ENCODE measurements at places on chromosomes 13 and 19.

GRCh38 chr19:3882041-3882384 is 1.5 kb downstream of the ATCAY start:
- no peak for DNase-seq

DNA sequence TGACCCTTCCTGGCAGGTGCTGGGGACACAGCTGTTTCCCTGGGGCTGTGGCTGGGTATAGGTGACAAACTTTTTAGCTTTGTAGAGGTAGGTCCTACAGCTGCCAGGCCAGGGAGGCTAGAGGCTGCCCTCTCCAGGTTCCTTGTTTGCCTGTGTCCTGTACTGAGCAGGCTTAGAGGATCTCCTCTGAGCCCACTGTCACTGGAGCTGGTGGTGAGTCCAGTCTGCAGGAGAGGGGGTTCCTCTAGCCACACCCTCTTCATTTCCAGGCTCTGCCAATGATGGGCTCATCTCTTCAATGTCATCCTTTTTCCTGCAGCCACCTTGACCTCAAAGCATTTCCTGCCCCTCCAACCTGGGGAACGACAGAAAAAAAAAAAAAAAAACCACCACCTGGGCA is 12.6 kb upstream of the RAB11B start:
- no peak for DNase-seq

DNA sequence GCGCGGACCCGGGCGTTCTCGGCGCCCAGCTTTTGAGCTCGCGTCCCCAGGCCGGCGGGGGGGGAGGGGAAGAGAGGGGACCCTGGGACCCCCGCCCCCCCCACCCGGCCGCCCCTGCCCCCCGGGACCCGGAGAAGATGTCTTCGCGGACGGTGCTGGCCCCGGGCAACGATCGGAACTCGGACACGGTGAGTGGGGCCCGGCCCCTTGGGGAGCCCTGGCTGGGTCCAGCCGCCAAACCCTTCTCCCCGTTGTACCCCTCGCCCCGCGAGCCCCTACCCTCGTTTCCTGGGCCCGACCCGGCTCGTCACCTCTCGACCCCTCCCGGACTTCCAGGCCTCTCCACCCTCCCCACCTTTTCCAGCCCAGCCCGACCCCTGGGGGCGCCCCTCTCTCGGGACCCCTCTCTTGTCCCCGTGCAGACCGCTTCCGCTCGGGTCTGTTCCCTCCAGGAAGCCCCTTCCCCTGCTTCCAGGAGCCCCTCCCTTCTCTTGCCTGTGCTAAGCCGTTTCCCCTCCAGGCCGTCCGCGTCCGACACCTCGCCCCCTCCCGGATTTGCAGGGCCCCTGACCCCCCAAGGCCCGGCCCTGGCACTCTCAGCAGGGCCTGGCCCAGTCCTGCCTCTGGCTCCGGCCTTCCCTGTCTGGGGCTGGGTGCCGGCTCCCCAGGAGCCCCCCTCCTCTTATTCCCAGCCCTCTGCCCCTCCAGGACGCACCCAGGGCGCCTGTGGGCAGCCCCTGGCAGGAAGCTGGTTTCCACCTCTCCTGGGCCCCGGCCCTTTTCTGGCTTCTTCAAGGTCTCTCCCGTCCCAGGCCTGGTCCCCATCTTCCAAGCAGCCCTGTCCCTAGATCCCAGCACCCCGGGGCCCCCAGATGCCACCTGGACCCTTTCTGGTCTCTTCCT is 632 bp downstream of the MARK4 start:
- DNase-seq = no peak

DNA sequence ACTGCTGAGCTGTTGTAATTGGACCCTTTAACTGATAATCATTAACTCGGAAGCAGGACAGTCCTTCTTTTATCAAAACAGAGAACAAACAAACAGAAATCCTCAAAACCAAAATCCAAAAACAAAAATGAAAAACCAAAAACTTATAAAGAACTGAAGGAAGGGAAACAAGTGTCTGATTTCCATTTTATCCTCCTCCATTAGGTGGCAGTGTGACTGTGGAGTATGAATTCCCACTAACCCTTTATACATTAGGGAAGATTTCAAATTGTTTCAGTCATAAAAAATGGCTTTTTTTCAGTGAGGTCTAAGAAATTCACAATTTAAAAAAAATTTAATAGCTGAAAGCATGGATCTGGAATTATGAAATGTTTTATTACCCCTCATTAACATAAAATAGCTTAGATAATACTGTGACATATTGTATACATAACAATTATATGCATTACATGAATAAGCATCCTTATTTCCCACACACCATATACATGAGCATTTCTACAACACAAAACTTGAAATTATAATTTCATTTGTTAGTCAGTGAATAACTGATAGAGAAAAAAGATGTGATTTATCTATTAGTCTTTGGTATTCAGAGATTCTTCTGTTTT is 1074.3 kb upstream of the PCDH9 start:
- DNase-seq = no peak

- no peak for DNase-seq
Measured at GRCh38 chr13:90315061-90315460, 1032.4 kb upstream of the MIR17HG start.

DNA sequence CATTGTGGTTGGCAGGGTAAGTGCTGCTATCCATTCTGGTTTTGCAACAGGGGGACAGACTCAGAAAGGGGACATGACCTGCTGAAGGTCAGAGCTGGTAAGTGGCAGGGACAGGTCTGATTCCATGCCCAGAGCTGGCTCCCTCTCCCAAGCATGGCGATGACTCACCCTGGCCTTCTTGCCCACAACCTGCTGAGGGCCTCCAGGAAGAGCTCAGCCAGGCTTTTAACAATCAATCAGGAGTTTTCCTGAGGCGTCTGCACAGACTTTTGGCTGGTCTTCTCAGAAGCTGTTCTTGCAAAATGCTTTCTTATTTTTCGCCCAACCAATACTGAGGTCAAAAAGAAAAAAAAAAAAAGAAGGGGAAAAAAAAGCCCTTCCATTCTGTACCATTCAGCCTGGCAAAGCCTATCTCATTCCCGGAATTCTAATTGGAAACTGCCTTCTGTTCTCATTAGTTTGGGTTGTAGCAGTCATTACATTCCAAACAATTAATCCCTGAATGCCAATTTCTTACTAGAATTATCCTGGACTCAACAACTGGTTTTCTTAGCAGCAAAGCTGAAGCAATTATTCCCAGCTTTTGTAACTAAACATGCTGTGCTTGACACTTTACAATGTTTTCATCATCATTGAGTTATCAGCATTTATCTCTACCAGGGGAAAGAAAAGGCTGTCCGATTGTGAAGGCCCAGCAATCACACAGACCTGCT is 17.7 kb downstream of the SIAH3 start:
- no peak for DNase-seq

DNA sequence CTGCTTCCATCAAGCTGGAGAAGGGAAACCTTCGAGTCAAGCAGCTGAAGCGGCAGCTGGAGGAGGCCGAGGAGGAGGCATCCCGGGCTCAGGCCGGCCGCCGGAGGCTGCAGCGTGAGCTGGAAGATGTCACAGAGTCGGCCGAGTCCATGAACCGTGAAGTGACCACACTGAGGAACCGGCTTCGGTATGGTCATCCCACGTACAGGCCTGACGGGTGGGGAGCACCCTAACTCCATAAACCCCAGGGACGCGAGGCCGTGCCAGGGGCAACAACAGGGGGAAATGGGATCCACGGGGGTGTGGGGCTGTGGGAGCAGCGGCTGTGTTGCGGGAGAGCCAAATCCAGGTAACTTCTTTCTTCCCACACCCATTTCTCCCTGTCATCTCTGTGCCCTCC is 20.2 kb downstream of the KCNC3 start:
- DNase-seq = no peak

- no peak for DNase-seq
Measured at GRCh38 chr13:50126263-50126992, 111.2 kb downstream of the KCNRG start.

GRCh38 chr19:37950471-37951175 is 43.6 kb downstream of the SIPA1L3 start:
- no peak for DNase-seq

DNA sequence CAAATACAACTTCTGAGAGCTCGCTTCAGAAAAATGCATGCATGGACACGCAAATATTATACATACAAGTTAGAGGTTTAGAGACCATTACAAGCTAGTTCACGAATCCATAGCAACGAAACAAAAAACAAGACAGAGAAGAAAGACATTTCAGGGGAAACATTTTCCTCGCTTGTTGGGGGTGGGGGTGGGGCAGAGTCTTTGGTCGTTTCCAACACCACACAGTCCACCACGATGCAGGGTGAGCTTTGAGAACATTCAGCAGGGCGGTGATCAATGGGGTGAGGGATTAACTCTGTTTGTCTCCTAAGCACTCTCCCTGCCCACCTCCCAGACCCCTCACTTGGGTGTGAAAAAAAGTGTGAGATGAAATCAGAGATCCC is 651 bp downstream of the OXGR1 start:
- DNase-seq = no peak

DNA sequence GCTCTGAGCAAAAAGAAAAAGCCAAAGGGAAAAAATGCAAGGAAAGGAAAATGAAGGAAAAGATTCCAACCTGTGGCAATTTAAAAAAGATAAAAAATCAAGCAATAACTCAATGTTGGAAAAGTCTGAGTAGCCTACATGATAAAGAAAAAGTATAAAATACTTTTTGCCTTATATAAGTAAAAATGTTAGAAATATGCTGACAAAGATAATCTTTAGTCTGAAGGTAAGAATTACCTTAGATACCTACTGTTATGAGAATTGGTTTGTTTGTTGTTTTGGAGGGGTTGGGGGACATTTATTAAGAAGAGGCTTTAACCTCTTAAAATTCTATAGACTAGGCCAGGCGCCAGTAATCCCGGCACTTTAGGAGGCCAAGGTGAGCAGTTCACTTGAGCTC is 29.7 kb upstream of the CPB2 start:
- DNase-seq = no peak

- no peak for DNase-seq
Measured at GRCh38 chr19:11025997-11026396, 63.3 kb upstream of the LDLR start.

GRCh38 chr19:10388957-10389356 is 8.6 kb upstream of the TYK2 start:
- DNase-seq = peak; percentile 76

GRCh38 chr13:113934576-113934975 is 39.3 kb downstream of the C13orf46 start:
- DNase-seq = no peak

DNA sequence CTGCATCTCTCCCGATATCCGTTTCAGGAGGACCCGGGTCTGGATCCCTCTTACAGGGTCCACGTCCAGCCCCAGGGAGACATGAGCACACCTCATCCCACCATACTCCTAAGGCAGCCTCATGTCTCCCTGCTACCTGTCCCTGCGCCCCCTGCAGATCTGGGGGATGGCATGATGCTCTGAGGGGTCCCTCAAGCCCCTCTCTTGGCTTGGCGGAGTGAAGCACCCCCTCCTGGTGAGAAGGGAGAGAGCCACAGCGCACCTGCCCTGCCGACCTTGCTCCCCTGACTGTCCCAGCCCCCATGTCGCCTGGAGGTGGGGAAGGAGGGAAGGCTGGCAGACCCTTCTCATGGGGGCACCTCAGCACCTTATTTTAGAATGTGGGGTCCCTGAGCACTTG is 21.5 kb upstream of the ARHGEF7 start:
- DNase-seq = no peak

- no peak for DNase-seq
Measured at GRCh38 chr19:54248016-54248601, 5.5 kb upstream of the LILRA6 start.

DNA sequence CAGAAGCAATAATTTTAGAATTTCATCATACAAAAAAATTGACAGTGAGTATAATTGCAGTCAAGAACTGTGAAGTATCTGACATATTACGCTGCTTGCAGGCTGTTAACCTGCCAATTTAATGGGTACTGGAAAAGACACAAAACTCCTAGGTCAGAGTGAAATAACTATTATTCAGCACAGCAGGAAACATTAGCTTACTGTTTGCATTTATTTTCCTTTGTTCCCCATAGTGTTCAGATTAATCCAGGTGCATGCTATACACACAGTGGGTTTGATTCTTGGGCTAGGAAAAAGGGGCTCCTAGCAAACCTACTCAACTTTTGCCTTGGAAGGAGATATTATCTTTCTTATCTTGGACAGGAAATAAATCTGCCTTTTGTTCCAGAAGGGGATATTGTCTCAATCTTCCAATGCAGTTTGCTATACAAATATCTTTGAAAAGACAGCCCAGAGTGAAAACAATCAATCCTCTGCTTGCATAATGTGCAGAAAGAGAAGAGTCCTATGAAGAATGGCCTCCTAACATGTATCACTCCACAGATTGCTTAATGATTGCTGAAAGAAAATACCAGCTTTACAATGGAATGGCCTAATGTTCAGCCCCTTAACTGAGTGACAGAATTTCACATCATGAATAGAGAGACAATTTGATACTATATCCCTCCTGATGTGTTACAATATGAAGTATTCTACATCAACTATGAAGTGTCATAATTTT is 443.4 kb downstream of the TBC1D4 start:
- DNase-seq = no peak

GRCh38 chr13:72620874-72621273 is 106.6 kb downstream of the MZT1 start:
- DNase-seq = no peak

Data from activated CD4-positive, alpha-beta T cell treated with anti-CD3 and anti-CD28 coated beads for 1 hour (primary cell).